ENCODE measurements at places on chromosomes 4 and X.
A peak's percentile ranks its signal among the peaks of the same experiment; 100 is the strongest.

GRCh38 chrX:15853586-15854079 is 980 bp downstream of the AP1S2 start:
- no peak for DNase-seq

DNA sequence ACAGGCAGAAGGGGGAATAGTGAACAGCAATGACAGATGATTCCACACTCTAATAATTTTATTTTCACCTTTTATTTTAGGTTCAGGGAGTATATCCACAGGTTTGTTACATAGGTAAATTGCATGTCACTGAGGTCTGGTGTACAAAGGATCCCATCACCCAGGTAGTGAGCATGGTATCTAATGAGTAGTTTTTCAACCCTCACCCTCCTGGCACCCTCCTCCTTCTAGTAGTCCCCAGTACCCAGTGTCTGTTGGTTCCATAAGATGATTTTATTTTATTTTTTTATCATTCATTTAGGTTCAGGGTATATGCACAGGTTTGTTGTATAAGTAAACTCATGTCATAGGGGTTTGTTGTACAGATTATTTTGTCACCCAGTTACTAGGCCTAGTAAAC is 58.6 kb upstream of the UGT8 start:
- no peak for DNase-seq

GRCh38 chrX:111309083-111309482 is 38.8 kb upstream of the CAPN6 start:
- no peak for DNase-seq

- no peak for DNase-seq
Measured at GRCh38 chr4:96833831-96834230, 993.9 kb downstream of the PDHA2 start.

- peak; percentile 18 for DNase-seq
Measured at GRCh38 chr4:89142691-89143669, 31.6 kb downstream of the TIGD2 start.

DNA sequence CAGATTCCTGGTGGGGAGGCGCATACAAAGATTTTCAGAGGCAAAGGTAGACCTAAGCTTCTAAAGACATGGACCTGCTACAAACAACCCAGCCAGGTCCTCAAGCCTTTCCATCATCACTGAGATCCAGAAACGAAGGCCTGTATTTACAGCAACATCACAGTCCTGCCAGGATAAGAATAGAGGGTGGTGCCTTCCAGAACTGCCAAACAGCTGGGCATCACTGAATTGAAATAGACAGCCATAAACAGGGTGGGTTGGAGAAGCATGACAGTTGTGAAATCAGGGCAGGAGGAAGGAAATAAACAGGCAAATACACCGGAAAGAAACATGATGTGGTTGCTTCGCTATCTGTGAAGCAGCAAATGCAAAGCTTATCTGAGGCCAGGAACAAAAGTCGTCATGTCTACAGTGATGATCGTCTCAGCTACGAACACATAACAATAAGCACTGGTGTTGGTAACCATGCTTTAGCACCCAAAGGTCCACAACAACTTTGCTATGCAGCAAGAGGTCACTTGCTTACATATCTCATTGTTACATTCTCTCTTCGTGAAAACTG is 6.7 kb upstream of the TMEM154 start:
- DNase-seq = no peak

GRCh38 chr4:1166509-1167243 is 5.7 kb downstream of the SPON2 start:
- DNase-seq = no peak

- DNase-seq = no peak
Measured at GRCh38 chr4:76750716-76751115, 147.2 kb downstream of the SOWAHB start.

- peak; percentile 72 for DNase-seq
Measured at GRCh38 chrX:46758956-46759644, at the start of gene SLC9A7. Gene SLC9A7, minus strand, starts transcription at chrX:46759118. Its CDS starts 89 bp downstream, at chrX:46759029.

- no peak for DNase-seq
Measured at GRCh38 chr4:174437324-174437723, 85.0 kb downstream of the HPGD start.

- DNase-seq = no peak
Measured at GRCh38 chr4:7867701-7868435, 71.8 kb downstream of the AFAP1 start.

DNA sequence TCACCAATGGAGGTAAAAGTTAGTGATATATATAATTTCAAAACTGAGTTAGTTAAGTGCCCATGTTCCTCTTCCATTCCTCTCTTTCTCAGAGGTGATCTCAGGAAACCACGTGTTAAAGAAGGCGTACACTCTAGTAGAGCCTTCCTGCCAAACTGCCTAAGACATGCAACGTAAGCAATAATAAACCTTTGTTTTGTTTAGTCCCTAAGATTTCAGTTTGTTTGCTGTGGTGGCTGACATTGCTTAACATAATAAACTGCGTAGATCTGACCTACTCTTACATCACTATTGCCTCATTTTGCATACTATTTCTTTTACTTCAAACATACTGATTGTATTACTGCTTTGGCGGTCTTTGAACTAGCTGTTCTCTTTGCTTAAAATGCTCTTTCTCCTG is 99.2 kb downstream of the JADE1 start:
- DNase-seq = no peak

DNA sequence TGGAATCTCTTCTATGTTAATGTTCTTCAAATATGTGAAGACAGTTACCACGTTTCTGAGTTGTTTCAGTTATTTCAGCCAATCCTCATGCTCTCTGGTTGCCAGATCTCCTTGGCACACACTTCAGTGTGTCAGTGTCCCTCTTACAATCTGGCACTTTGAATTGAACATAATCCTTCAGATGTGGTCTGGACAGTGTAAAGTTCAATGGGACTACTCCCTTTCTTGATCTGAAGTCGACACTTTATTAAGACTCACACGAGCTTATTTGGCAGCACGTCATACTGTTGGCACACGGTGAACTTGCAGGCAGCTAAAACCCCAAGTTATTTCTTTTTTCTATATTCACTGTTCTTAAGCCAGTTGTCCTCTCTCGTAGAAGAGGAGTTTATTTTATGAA is 28.2 kb downstream of the ARSJ start:
- no peak for DNase-seq

- DNase-seq = no peak
Measured at GRCh38 chrX:36510736-36511135, 497.4 kb upstream of the FAM47C start.

- DNase-seq = no peak
Measured at GRCh38 chrX:122622795-122623194, 561.3 kb upstream of the GRIA3 start.

DNA sequence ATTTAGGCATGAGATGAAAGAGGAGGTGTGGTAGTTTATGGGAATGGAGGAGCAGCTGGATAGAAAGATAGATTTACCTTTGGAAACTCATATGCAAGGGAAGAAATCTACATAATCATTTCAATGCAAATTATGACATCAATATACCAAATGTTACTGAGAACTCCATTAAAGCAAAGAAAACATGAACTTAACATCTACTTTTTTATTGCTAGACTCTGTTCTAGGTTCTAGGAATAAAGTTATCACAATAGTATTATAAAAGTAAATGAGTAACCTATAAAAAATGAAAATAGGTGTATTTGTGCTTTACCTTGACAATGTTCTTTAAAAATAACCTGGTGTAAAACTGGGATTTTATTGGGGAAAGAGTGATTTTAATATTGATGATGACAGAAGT is 221.6 kb upstream of the SLIT2 start:
- DNase-seq = no peak

- no peak for DNase-seq
Measured at GRCh38 chr4:99400831-99401230, 34.3 kb downstream of the ADH7 start.

DNA sequence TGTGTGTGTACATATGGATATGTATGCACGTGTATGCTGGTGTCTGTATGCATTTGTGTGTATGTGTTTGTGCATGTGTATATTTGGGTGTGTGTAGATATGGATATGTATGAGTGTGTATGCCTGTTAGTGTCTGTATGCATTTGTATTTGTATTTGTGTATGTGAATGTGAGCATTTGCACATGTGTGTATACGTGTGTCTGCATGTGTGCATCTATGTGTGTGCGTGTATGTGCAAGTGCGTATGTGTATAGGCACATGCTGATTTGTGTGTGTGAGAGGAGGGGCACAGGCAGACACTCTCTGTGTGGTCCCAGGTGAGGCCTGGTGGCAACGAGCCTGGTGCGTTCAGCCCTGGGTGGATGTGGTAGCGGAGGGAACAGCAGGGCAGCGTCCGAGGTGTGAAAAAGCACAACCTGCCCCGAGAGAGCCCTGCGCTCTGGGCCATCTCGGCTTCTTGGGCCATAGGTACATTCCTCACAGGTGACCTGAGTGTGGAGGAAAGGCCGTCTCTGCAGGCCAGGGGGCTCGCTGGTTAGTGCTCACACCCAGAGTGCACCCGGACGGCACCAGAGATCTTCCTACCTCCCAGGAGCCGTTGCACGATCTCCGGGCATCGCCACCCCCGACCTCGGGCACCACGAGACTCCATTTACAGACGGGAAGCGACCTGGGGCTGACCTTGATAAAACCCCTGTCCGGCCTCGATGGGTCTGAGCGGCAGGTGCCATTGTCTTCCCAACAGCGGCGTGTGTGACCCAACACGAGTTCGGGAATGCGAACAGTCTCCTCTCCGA is 45.0 kb downstream of the ASMT start:
- DNase-seq = no peak

Data from GM10248 (cell line).